Fibroblast of the aortic adventitia (primary cell): ENCODE measurements at places on chromosomes 13 and 19. TPM values are rescaled to one million over a fixed set of nuclear protein-coding genes. Genes with fewer than 3 reads are reported as not detected.

Gene ZNF132
- total RNA-seq: 9.2 and 10.8 TPM in 2 replicates

Gene ZNF544
- 28.2 and 35.6 TPM in 2 replicates for total RNA-seq

Gene KLK12
- not detected in 2 replicates for total RNA-seq

Gene MUC16
- total RNA-seq: not detected in 2 replicates

Gene ELAVL3
- total RNA-seq: 0.45 TPM in 1 of 2 replicates, not detected in the other
